ENCODE measurements at places on chromosomes 6 and 20.

DNA sequence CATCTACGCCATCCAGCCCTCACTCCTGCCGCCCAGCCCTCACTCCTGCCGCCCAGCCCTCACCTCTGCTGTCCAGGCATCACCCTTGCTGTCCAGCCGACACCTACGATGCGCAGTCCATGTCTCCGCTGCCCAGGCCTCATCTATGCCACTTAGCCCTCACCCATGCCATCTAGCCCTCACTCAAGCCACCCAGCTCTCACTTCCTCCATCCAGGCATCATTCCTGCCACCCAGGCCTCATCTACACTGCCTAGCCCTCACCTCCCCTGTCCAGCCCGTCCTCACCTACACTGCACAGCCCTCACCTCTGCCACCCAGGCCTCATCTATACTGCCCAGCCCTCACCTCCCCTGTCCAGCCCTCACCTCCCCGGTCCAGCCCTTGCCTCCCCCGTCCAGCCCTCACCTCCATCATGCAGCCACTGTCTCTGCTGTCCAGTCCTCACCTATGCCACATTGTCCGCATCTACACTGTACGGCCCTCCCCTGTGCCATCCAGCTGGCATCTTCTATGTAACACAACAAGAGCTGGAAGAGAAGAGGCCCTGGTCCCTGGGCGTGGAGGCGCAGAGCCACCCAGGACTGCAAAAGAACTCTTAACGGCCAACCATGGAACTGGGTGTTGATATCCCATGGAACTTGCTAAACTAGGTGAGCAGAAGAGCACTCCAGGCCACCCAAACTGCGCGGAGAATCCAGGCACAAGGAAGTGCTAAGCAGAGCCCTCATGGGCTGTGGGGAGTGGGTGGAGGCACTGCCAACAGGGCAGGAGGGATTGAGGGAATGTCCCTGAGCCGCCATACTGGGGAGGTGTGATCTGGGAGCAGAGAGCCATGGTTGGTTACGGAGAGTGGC is 31.0 kb downstream of the RNASET2 start:
- no peak for DNase-seq

DNA sequence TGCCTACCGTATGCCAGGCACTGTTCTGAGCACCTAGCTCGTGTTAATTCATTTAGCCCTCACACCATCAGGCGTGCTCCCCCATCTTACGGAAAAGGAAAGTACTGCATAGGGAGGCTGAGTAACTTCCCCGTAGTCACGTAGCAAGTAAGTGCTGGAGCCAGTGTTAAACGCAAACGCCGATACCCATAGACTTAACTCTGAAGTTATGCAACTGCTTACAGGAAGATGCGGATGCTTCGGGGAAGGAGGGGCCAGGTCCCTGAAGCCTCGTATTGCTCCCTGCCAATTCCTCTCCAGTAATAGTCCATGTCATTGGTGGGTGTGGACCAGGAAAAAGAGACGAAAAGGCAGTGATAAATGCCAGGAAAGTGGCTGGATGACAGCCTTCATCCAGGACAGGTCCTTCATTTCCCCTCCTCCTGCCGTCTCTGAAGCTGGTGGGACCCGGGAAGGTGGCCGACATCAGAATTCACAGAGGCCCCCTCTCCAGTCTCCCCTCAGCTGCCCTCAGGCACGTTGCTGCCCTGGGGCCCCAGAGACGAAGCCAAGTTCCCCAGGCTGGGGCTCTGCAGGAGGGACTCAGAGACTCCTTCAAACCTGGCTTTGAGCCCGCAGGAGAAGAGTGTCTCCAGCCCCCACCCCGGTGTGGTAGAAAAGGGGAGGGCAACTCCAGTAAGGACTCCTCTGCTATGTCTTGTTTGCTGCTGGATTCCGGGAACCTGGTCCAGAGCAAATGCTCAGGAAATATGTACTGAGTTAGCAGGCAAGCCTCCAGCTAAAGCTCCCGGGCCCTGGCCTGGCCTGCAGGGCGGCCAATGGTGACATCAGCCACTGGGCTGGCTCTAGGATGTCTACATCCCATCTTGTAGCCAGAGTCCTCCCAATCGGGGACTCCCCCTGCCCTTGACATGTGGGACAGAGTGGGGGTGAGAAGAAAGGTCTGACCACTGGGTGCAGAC is 37.8 kb downstream of the RAB44 start:
- DNase-seq = peak; percentile 92

DNA sequence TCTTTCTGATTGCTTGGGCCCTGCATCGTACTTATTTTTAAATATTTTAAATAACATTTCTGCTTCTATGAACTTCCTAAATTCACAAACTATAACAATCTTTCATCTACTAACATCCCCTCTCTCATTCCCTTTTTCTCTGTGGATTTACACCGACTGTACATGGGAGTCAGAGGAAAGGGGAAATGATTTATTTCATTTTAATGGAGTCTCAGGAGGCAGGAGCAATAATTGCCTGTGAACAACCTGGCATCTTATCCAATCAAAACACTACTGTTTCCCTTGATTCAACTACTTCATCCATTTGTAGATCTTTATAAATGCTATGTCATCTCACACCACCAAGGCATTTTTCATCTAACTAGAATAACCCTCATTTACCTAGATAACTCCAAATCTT is 89.6 kb downstream of the FHL5 start:
- DNase-seq = no peak

- DNase-seq = no peak
These were observed 8.8 kb upstream of the SRSF6 start for GRCh38 chr20:43448748-43449535.

DNA sequence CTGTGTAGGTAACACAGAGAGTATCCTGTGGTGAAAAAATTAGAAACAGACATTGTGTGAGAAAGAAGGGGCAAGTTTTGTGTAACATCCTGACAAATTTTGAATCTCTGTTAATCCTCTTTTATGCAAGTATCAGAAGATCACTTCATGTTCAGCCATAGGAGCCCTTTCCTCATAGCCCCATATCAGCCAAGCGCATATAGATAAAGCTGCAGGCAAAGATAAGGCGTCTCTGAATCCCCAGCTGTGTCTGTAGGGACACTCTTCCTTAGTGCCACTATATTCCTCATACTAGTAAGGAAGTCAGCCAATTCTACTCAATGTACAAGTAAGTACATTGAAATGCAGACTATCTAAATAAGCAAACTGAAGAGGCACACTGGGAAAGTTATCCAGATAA is 22.3 kb downstream of the HTR1E start:
- DNase-seq = no peak

DNA sequence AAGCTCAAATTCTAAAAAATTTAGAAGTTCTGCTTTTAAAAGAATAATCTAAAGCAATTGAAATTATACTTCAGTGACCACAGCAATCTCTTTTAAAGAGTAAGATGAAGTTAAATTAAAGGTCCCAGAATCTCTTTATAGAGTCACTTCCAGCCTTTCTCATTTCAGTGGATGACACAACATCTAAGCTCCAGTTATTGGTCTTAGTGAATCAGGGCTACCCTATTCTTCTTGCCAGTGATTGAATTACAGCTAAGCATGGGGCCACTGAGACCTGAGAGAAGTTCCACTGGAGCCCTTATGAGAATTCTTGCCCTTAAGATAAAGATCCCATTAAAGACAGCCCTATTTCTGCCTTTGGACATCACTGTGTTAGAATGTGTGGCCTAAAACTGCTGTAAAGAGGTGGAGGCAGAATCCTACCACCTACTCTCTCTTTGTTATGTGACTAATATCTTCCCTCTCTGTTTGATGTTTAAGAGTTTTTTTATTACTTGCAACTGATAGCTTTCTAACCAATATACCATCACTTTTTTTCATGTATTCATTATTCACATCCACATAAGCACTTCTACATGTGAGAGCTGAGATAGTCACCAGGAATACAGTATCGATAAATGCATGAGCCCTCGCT is 128.6 kb downstream of the UNC5CL start:
- DNase-seq = no peak

- no peak for DNase-seq
These were observed 75.9 kb upstream of the GATA5 start for GRCh38 chr20:62551407-62552323.
